NCI-H2171 treated with DMSO at 0.1 percent for 48 hours (cell line): ENCODE measurements at places on chromosomes 4 and X.

DNA sequence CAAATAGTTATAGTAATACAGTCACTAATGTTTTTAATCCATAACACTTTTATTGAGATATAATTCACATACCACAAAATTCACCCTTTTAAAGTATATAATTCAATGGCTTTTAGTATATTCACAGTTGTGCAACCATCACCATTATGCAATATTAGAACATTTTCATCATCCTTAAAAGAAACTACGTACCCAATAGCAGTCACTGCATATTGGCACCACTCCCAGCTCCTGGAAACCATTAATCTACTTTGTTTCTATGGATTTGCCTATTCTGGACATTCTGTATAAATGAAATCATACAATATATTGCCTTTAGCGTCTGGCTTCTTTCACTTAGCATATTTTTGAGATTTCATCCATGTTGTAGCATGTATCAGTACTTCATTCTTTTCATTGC, 99.3 kb downstream of the AMMECR1 start:
- no peak for DNase-seq

DNA sequence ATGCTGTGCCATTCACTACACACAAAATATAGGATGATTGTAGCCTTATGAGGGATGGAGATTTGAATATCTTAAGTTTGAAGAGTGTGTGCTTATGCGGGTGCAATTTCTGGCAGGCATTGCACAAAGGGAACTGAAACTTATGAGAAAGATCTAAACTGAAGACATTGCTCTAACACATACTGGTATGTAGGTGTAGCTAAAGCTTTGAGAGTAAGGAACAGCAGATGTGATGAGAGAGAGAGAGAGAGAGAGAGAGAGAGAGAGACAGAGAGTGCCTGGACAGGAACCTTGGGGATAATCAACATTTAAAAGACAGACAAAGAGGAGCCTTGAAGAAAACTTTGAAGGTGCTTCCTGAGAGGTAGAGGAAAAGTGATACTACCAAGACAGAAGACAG, 379.7 kb downstream of the SPRY1 start:
- no peak for DNase-seq

DNA sequence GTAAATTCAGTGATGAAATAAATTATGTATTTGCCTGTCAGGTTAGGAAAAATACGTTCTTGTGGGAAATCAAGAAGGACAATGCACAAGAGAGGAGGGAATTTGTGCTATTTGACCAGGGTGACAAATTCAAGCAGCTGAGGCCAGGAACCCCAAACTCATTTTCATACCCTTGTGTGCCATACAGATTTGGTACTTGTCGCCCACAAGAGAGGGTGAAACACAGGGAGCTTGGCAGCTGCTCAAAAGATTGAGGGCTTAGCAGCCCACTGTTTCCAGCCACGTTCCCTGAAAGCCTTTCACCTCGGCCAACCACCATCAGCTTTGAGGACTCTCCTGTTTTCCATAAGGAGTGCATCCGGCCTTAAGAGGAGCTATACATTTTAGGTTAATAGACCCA, 111.2 kb downstream of the COL25A1 start:
- no peak for DNase-seq

- no peak for DNase-seq
Measured at GRCh38 chrX:148069759-148070503, 88.8 kb downstream of the FMR1NB start.

DNA sequence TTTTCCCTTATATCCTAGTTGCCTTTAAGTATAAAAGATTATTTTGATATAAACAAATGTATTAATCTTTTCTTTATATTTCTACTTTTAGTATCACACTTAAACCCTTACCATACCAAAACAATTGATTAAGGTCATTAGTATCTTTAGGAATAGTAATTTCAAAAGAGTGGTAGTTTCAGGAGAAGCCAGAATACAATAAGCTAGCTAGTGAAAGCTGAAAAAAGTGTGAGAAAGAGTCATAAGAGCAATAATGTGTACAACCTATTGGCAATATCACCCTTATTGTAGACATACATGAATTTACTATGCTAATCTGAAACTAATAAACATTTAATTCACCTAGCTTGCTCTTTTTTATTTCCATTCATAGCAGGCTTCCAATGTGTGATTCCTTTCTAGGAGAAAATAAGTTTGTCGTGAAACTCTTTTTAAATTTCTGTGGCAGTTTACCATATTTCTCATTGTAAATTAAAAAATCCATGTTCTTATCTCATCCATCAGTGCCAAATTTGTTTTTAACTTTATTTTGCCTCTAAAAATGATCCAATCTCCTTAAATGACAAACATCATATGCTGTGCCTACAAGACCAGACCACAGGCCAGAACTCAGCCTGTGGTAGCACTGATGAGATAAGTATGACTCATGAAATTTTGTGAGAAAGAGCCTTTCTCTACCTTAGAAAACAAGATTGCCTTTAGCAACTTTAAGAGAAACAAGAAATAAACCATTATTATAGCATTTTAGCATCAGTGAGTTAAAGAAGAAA, 8.1 kb downstream of the NEK1 start:
- no peak for DNase-seq

- no peak for DNase-seq
Measured at GRCh38 chrX:109830157-109830703, 97.2 kb upstream of the ACSL4 start.

GRCh38 chr4:88965053-88965452, 91.9 kb downstream of the FAM13A start:
- DNase-seq, result no peak

DNA sequence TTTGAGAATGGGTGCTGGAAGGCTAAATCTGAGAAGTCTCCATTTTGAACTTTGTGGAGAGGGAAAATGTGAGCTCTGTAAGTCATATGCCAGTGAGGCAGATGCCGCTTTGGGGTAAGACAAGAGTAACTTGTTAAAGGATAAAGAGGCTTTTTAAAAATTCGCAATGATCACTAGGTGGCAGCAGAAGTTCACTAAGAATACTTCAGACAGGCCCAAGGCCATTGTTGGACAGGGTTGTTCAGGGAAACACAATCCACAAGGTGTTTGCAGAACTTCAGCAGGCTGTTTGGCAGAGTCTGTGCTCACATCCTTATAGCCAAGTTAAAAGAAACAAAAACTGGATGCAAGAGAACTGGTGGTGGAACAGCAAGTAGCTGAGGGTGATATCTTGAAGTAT, 13.7 kb upstream of the PIGA start:
- DNase-seq, result peak; percentile 64

GRCh38 chr4:78652282-78652876, 100.8 kb downstream of the ANXA3 start:
- no peak for DNase-seq

DNA sequence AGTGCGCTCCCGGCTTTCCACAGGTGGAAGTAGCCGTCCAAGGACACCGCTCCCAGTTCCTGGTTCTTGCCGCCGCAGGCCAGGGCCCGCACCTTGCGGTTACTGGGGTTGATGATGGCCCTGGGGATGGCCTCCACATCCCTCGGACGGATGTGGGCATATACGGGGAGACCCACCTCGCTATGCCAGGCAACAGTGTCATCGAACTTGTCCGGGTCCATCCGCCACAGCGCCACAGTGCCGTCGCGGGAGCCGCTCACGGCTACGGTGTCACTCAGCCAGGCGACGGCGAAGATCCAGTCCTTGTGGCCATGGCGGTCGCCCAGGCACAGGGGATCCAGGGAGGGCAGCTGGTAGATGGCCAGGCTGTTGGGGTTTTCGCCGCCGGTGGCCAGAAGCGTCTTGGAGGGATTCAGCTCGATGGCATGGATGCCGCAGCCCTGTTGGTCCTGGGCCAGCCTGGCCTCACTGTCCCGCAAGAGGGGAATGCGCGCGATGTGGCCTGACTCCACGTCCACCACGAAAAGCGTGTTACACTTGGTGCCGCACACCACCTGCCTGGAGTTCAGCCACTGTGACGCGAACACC, 795 bp downstream of the DCAF12L1 start:
- DNase-seq, result no peak

- no peak for DNase-seq
Measured at GRCh38 chr4:163505374-163505773, 10.9 kb downstream of the TMA16 start.

DNA sequence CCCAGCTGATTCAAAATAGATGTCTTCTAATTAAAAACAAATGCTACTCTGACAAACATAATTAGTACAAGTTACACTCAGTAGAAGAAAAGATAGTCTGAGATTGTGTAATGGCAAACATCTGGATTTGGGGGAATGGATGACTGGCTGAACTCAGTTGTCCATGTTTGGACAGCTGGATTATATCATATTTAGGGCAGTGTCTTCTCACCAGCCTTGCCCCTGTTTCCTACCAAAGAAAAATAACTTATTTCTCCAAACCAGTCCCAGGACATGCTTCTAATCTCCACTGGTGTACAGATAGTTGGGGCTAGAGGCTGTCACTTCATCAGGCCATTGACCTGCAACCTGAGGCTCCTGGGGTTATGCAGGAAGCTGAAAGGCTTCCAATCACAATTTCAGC, 237.3 kb downstream of the USP46 start:
- DNase-seq, result no peak

DNA sequence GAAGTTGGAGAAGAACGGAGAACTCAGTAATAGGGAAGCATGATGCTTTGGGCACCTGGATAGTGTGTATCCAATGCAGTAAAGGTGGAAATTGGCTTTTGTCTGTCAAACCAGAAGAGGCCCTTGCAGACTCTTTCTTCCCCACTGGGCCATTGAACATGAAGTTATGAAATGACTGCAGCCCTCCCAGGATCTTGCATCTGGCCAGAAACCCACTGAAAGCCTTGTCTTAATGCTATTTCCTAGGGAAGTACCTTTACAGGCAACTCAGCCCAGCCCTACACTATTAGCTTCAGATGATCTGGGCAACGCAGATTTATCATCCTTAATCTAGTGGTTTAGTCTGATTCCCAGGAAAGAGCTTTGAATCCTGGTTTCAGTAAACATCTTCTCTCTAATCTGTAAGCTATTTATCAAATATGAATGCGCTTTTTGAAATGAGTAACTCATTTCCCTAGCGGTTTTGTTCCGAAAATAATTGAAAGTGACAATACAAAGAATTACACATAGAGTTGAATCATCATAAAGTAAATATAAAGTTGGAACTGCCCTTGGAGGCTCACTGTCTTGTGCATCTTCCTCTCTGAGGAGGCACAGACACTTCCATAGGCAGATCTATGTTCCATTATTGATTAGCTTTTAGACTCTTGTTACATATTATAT, 464.1 kb downstream of the IDS start:
- DNase-seq, result no peak

DNA sequence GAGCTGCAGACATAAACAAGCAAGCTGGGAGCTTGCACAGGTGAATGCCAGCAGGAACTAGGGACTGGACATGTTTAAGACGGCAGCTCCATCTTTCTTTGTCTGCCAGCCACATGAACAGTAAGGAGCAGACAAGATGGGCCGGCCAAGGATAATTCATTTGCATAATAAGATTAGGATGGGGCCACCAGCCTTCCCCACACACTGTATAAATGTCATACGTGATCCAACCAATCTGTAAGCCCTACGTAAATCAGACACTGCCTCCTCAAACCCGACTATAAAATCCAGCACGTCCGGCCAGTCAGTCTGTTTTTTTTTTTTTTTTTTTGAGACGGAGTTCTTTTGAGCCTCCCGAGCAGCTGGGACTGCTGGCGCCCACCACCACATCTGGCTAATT, 75.6 kb upstream of the BOD1L1 start:
- no peak for DNase-seq

DNA sequence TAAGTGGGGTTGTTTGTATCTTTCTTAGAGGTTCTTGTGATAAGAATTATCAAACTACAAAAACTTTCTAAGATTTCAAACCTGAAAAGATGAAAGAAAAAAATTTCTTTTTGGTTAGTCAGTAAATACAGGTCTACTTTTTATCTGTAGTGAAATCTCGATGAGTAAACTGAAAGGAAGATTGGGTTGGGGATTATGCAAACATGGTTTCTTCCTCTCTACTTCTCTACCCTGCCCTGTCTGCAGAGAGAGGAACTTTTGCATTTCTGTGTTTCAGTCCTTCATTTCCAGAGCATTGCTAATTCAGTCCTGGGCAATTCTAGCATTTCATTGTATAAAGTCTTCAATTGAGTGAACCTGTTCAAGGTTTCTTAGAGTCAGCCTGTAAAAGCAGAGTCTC, 51.6 kb upstream of the IL2 start:
- DNase-seq, result no peak

GRCh38 chr4:71232056-71232430, 106.8 kb upstream of the SLC4A4 start:
- DNase-seq, result no peak

- no peak for DNase-seq
Measured at GRCh38 chr4:174248407-174248806, 35.1 kb downstream of the FBXO8 start.

- no peak for DNase-seq
Measured at GRCh38 chrX:127085939-127086338, 266.4 kb downstream of the PRR32 start.

DNA sequence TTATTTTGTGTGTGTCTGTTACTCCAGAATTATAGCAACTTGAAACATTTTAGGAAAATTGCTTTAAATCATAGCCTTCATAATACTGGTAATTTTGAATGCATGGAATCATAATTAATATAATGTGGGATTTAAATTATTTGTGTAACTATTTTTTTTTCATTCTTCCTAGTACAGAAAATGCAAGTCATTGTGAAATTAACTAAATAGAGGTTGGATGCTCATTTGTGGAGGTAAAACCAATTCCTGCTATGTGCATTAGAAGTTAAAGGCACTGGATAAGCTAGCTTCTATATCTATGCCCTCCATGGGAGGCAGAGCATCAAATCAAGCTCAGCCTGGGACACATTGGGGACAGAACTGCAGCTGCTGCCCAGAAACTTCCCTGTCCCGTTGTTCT, 1048.5 kb upstream of the PABPC4L start:
- DNase-seq, result no peak

DNA sequence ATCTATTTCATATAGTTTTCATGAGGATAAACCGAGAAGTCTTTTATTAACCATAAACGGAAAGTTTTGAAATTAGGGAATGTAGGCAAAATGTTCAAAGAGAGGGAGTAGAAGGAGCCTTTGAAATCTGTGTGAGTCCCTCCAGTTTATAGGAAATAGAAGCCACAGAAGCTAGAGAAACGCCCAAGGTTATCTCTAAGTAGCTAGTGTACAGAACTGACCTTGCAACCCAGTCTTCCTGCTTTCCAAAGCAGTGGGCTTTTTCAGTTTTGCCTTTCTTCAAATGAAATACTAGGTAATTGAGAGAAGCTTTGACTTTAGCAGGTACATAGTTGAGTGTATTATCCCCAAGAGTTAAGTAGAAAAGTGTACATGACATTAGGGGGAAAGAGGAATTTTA, 39.4 kb downstream of the STIM2 start:
- DNase-seq, result no peak

- DNase-seq, result no peak
Measured at GRCh38 chrX:45852884-45853283, 652.2 kb upstream of the DIPK2B start.

GRCh38 chrX:72536542-72536941, 36.1 kb downstream of the HDAC8 start:
- DNase-seq, result no peak
